ENCODE measurements at places on chromosomes 7 and 10.

- DNase-seq = peak; percentile 75
Measured at GRCh38 chr7:69630292-69630691, 32.0 kb downstream of the AUTS2 start.

DNA sequence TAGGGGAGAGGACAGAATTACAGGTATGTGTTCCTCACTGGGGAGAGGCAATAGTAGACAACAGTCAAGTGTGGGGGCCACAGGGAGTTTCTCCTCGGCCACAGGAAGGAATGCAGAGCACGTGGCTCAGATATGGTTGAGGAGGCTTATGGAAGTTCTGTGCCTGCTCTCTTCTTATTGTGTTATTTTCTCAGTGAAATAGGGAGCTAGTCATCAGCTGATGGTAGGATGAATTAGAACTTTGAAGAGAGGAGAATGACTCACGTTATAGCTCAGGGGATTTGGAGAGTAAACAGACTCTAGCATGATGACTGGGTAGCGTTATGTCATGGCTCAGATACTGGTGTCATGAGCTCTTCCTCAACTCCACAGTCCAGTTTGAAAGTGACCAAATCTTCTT, 308.3 kb upstream of the IGFBP3 start:
- DNase-seq = peak; percentile 86

DNA sequence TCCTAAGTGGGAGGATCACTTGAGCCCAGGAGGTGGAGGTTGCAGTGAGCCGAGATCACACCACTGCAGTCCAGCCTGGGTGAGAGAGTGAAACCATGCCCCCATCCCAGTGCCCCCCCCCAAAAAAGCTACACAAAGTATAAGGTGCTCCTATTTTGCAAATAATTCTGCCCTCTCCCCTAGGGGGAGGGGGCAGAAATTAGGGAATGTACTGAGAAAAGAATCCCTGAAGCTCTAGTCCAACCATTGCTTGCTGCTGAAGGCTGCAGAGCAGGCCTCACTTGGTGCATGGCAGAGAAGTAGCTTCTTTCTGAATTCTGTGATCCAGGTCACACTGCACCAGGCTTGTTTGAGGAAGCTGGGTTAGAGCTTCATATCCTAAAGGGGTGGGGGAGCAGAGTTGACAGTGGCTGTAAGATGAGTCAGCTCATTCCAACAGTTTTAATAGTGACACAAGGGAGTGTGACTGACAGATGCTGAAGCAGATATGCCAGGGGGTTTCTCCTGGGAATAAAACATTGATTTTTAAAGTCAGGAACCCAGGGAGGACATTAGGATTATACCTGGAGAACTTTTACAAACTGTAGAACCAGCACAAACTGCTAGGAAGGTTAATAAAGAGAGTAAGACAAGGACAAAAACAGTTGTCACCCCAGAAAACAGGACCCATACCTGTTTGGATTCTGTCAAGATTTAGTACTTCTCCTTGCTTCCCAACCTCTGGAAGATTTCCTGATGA, 32.8 kb upstream of the STRIP2 start:
- no peak for DNase-seq

DNA sequence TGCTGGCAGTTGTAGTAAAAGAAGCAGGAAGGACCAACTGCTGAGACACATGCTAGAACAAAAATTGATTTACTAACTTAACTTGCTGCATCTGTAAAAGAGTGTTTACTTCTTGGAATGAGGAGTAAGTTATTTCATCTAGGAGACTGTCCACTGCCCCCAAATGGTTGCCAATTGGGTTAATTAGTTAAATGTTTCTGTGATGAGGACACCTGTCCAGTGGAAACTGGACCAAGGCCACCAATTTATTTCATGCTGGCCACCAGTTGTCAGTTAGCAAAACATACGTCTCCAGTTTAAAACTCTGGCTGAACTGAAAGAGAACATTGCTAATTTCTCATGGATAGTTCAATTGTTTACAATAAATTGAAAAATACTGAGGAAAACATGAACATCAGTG, 191.7 kb downstream of the PPP1R9A start:
- DNase-seq = no peak

DNA sequence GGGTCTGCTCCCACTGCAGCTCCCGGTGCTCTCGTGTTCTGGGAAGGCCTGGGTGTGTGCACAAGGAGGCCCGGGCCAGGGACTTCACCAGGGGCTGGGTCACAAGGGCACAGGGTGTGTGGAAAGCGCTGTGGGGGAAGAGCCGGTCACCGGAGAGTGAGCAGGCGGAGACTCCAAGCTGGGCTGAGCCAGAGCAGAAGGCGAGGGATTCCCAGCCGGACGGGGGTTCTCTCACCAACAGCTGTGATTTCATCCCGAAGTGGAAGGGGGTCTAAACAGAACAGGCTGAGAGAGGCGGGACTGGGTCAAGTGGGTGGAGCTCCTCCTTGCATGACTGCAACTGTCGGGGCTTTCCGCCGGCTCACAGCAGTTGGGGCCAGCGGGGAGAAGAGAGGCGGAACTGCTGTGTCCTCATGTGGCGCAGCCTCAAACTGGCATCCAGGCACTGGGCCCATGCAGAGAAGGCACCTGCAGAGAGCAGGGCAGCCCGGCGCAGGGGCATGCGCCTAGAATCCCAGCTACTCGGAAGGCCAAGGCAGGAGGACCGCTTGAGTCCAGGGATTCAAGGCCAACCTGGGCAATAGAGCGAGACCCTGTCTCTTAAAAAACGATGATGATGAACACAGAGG, 7.6 kb upstream of the ORAI2 start:
- DNase-seq = no peak

GRCh38 chr10:30014511-30014910, 44.9 kb downstream of the JCAD start:
- DNase-seq = no peak

- DNase-seq = no peak
Measured at GRCh38 chr10:52895059-52895458, 122.5 kb upstream of the MBL2 start.

DNA sequence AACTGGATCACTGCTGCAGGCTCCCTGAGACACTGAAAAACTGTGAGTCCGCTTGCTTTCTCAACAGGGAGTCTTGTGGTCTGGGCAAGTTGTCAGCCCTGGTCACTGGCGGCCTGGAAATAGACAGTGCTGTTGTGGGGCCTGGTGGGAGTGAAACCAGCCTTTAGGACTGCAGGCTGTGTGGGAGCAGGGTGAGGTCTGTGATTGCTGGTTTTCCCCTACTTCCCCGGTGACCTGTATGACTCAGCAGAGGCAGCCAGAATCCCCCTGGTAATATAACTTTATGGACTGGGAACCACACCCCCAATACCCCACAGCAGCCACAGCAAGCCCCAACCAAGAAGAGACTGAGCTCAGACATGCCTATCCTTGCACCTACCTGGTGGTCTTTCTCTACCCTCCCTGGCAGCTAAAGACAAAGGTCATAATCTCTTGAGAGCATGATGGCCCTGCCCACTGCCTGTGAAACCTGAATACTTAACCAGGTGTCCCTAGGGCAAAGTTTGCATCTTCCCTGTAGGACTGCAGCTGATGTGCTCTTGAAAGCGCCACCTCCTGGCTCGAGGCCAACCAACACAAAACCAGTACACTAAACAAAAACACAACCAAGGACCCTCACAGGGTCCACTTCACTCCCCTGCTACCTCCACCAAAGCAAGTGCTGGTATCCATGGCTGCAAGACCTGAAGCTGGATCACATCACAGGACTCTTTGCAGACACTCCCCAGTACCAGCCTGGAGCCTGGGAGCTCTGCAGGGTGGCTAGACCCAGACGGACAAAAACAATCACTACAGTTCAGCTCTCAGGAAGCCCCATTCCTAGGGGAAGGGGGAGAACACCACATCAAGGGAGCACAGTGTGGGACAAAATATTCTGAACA, 7.2 kb upstream of the ADAM22 start:
- DNase-seq = peak; percentile 92

- no peak for DNase-seq
Measured at GRCh38 chr10:46551701-46552525, 4.5 kb downstream of the GPRIN2 start.

GRCh38 chr7:158353606-158354570, 233.7 kb downstream of the PTPRN2 start:
- no peak for DNase-seq

DNA sequence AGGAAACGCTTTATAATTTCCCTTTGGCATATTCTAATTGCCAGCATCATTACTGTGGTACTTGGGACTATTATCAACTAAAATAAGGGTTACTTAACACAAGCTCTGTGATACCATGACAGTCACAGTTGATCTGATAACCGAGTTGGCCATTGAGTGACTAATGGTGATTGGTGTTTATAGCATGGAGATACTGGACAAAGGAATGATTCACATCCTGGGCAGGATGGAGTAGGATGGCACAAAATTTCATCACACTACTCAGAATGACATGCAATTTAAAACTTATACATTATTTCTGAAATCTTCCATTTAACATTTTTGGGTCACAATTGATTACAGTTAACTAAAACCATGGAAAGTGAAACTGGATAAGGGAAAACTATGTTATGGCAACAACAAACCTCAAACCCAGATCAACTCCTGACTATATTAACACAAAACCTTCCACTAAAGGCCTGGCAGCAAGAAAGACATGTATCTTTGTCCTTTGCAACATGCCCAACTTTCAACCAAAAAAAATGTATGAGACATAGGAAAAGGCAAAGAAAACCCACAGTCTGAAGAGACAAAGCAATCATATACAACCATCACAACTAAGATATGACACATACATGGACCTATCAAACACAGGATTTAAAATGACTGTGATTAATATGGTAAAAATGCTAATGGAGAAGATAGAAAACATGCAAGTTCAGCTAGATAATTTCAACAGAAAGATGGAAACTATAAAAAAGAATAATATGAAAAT, 208.5 kb upstream of the NRP1 start:
- no peak for DNase-seq

DNA sequence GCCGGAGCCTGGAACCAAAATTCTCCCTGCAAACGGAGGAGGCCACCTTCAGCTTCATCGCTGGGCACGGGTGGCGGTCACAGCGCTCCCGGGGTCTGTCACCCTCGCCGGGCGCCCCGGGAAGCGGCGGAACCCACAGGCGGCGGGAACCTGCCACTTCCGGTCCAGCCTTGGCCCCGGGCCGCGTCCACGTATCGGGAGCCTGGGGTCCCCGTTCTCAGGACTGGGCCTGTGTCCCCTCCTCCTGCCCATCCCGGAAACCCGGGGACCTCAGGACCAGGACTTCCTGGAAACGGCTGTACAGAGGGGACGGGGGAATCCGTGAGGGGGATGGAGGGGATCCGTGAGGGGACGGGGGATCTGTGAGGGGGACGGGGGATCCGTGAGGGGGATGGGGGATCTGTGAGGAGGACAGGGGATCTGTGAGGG, 25.4 kb downstream of the PDGFA start:
- DNase-seq = no peak

- DNase-seq = no peak
Measured at GRCh38 chr7:139647814-139648390, 124.4 kb downstream of the CLEC2L start.

GRCh38 chr10:11276449-11276990, 258.8 kb downstream of the CELF2 start:
- no peak for DNase-seq

- no peak for DNase-seq
Measured at GRCh38 chr10:49404321-49404878, 8.5 kb upstream of the DRGX start.

DNA sequence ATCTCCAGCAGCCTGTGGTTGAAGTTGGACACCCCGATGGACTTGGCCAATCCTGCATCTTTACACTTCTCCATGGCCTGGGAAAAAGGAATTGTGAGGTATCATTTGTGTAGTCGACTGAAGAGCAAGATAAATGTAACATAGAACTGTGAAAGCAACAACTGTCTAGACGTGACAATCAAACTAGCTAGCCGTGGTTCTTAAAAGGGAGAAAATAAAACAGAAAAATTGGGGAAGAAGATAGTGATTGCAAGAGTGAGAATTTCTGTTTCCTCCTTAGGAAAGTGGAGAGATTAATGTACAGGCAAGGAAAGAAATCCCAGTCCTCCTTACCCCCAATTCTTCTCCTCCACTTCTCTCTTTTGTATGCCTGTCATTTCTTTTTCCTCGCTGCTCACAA, 5.0 kb downstream of the AKR1C2 start:
- DNase-seq = no peak

GRCh38 chr10:13871776-13872175, 285.0 kb downstream of the PRPF18 start:
- DNase-seq = no peak

DNA sequence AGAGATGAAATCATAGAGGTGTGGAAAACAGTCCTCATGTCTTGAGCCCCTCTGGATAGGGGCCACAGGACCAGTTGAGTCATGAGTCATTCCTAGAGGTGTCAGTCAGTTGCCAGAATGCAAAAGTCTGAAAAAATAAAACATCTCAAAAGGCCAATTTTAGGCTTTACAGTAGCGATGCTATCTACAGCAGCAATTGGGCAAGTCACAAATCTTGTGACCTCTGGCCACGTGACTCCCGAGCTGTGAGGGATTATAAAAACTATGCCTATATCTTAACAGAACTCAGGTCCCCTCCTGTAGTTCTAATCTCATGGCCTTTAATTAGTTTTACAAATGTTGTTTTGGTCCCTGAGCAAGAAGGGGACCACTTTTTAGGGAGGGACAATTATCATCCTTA, 15.6 kb upstream of the TAS2R41 start:
- DNase-seq = no peak

GRCh38 chr10:113187063-113187777, 237.2 kb downstream of the TCF7L2 start:
- DNase-seq = peak; percentile 33

DNA sequence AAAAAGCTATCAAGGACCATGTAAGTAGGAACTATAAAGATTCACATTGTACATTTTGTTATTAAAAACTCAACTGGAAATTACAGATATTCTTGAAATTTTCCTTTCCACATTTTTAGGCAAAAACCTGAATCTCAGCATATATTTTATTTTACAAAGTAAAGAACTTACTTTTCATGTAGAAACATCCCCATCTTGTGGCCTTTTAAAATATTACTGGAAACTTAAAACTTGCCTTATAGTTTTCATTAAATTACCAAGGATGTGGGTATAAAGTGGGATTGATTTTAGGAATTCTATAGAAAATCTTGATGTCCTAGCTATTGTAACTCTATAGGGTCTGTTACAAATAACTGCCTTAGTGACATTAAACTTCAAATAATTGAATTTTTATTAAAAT, 10.6 kb downstream of the DBF4 start:
- DNase-seq = peak; percentile 67

DNA sequence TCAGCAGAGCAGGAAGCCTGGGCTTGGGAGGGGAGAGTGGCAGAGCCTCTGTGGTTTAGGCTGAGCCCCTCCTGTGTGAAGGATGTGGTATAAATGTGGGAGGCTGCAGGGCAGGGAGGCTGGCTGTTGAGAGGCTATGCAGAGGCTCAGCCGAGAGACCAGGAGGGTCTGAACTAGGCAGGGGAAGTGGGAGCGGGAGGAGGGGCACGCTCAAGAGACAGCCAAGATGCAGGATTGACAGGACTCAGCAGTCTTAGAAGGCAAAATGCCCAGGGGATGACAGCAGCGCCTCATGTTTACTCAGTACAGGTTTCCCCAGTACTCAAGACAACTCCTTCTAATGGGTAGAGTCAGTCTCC, 24.3 kb downstream of the BTBD16 start:
- no peak for DNase-seq

- DNase-seq = peak; percentile 54
Measured at GRCh38 chr7:4707217-4707741, 25.2 kb downstream of the FOXK1 start.

Measured in astrocyte of the spinal cord (primary cell).